ENCODE measurements at places on chromosomes 7 and 10.

DNA sequence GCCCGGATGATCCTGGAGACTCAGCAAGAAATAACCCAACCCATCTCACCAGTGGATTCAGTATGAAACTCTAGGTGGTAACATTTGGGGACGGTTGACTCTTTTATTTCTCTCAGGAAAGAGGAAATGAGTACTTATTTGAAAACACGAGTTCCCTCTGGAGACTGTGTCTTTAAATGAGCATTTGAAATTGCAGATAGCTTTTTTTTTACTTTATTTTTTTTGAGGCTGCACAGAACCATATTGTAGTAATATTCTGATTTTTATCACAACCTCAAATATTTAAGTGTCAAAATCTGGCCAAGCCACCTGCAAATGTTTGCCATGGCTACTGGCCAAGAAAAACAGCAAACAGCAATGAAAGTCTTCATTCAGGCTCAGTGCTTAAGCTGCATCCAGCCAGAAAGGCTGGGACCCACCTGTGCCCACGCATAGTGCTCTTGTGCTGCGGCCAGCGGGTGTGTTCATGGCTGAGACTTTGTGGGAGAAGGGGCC lies 160.8 kb downstream of the CREB5 start:
- no peak for DNase-seq

- DNase-seq: no peak
These were observed 77.0 kb upstream of the SEMA3A start for GRCh38 chr7:84271543-84271942.

DNA sequence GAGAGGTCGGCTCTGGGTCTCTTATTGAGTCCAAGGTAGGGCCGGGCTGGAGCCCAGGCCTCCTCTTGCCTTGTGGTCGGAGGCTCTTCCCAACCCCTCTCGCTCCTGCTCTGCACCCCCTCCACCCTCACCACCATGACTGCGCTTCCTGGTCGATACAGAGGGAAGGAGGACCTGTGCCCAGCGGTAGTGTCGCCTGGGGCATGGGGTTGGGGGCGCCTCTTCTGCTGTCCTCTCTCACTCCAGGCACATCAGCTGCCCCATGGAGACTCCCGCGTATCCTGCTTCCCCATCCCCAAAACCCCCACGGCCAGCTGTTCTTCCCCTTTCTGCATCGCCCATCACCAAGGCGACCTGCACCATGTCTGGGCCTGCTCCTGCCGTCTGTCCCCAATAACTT lies 44.4 kb downstream of the TMEM270 start:
- no peak for DNase-seq

DNA sequence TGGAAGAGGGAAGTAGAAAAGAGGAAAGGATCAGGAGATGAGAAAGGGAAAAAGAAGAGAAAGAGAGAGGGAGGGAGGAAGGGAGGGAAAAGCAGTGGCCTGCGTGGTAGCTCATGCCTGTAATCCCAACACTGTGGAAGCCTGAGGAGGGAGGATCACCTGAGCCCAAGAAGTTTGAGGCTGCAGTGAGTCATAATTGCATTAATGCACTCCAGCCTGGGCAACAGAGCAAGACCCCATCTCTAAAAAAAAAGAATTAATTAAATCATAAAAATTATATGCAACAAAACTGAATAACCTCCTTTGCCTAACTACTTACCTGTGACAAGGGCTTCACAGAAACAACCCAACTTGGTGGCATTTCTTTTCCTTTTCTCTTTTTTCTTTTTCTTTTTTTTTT lies 107.9 kb upstream of the SFMBT2 start:
- no peak for DNase-seq

DNA sequence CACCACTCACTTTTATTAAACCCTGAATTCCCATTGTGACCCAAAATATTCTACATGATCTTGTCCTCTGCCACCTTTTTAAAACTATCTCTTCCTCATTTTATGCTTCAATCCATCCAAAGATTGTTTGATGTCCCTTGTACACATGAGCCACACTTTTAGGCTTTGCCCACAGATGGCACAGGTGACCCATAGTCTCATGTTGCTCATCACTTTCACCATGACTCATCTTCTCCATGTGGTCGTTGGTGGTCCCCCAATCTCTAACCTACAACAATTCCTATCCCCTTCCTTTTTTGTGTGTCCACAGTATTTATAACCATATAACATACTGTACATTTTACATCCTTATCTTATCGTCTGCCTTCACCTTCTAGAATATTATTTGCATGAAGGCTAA lies 271.5 kb upstream of the ZWINT start:
- DNase-seq: no peak

- no peak for DNase-seq
These were observed 25.3 kb downstream of the PRSS2 start for GRCh38 chr7:142796001-142796500.

DNA sequence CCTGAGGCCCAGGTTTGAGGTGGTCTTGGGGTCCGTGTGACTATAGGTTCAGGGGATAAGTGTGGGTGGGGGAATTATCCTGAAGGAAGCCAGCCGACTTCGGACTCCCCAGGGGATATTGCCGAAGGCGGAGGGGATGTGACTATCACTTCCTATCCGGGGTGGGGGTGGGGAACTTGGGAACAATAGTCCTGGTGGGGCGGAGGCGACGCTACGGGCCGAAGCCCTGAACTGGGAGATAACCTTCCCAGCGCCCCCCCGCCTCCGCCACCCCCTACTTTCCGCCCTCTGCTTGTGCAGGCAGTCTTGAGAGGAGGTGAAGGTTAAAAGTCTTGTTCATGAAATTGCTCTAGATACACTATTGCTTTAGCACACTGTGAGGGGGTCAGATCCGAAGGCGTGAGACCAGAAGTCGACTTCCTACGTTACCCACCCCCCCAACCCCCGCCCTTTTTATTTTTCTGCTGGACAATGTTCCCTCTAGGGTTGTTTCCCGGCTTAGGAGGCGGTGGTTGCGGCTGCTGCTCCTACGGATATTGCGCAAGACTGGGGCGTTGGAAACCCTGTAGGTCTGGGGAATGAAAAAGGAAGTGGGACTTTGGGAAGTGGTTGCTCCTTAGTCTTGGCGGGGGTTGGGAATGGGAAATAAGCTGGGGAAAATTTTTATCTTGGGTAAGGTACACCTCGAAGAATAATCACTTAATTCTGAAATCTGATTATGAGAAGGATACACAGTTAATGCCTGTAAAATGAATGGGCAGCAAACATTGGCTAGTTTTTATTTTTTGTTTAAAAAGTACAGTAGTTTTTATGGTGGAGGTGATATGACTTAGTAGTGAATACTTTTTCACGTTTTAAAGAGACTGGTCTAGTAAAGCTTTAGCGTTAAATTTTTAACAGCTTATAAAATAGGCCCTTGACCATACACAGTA lies 1.5 kb downstream of the PTPN12 start:
- DNase-seq: no peak

- DNase-seq: no peak
These were observed 13.4 kb downstream of the TASOR2 start for GRCh38 chr10:5698062-5698461.

- no peak for DNase-seq
These were observed 10.3 kb upstream of the ANKRD1 start for GRCh38 chr10:90930971-90931871.

DNA sequence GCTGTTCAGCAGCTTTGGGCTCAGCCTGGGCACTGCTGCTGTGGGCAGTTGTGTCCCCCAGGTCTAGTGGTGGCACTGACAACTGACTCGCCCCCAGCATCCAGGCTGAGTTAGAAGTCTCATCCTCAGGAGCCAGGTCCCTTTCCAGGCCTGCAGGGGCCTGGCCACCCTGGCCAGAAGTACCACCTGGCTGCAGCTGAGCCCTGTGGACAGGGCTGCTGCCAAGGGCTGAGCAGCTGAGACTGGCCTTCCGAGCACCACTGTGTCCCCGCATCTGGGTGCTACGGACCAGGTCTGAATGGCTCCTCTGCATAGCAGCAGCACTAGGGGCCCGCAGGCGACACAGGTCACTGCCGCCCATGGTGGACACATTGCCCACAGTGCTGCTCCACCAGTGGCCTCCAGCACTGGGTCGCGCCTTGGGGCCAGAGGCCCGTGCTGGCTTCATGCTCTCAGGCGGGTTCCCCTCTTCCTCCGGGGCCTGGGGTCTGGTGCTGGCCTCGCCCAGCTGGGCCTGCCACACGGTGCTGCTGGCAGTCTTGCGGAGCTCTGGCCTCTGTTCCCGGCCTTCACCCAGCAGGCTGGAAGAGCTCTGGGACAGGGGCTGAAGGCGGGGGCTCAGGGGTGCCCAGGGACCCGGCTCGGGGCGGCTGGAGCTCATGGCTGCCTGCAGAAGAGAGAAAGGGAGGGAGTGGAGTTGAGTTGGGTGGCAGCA lies 6.2 kb downstream of the GPRIN2 start:
- DNase-seq: no peak

- DNase-seq: no peak
These were observed 26.0 kb upstream of the ZNF735 start for GRCh38 chr7:64180989-64181388.
